ENCODE measurements at places on chromosomes 3 and 15.
A peak's percentile ranks its signal among the peaks of the same experiment; 100 is the strongest.

GRCh38 chr15:25852661-25853524 is 10.2 kb downstream of the ATP10A start:
- no peak for DNase-seq

DNA sequence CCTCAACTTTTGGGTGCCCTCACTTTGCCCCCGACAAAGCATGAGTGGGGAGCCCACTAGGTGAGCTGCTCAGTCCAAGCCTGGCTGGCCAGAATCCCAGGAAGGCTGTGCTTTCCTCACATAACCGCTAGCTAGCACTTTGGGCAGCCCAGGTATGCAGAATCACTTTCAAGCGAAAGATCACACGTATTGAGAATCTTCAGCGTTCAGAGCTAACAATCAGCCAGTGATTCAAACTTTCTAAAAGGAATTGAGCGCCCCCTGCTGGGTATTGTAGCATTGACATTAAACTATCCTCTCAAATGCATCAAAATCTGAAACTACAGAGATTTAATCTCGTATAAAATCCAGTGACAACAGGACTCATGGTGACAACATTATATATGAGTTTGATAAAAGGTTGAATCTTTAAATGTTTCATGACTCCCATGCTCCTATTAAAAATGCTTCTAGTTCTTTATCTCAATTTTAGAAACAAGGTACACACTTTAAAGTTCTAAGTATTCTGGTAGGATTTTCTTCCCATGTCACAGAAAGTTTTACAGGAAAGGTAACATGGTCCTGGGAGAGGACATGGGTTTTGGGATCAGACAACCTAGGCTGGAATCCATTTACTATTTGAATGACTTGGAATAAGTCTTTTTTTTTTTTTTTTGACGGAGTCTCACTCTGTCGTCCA is 11.8 kb downstream of the ANAPC13 start:
- peak; percentile 36 for DNase-seq

DNA sequence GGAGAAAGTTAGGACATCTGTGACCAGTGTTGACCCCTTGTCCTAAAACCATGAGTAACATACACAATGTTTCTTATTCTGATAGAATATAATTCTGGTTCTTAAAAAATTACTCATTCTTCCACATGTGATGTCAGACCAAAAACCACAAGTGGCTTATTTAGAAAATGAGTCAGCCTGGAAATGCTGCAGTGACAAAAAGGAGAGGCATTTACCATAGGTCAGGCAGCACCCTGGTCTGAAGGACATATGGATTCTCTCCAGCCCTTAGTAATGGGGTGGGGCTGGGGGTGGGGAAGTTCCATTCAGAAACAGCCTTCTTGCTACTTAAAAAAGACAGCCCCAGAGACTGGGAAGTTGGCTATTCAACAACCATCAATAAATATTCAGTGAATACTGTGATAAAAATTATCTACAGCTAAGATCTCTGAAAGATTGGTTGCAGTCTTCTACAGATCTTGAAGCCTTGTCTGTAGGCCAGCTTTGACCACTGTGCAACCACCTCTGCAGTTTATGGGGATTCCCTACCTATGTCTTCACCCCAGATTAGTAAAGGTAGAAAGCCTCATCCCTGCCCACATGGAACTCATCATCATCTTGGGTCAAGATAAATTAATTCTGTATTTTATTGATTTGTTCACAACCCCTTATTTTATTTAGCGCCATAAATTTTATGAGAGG is 34.9 kb upstream of the TIMP4 start:
- DNase-seq: peak; percentile 92

GRCh38 chr3:17038141-17038540 is 153.4 kb downstream of the PLCL2 start:
- no peak for DNase-seq

- peak; percentile 76 for DNase-seq
Observed at GRCh38 chr3:64278625-64279024, 53.4 kb upstream of the PRICKLE2 start.

- DNase-seq: no peak
Observed at GRCh38 chr3:121567649-121568048, at the start of gene ARGFX. Gene ARGFX, plus strand, starts transcription at chr3:121567949. Its CDS starts 2,765 bp downstream, at chr3:121570714.

GRCh38 chr3:25493246-25493645 is 65.2 kb downstream of the RARB start:
- DNase-seq: no peak

DNA sequence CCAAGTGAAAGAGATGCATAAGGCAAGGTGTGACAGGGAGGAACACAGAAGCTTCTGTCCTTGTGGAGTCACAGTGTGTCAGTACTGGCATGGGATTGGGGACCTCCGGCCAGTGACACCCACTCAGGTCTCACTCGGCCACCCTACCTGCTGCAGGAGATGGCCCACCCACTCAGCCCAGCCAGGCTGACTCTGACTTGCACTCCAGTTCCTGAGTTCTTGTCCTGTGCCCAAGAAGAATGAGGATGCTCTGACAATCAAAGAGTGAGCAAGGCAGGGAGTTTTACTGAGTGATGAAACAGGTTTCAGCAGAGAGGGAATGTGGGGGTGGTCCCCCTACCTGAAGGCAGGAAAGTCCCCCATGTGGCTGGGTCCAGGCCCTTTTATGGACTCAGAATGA is 50.9 kb downstream of the PCNP start:
- DNase-seq: no peak

- DNase-seq: no peak
Observed at GRCh38 chr15:82231842-82232241, 30.7 kb downstream of the EFL1 start.

DNA sequence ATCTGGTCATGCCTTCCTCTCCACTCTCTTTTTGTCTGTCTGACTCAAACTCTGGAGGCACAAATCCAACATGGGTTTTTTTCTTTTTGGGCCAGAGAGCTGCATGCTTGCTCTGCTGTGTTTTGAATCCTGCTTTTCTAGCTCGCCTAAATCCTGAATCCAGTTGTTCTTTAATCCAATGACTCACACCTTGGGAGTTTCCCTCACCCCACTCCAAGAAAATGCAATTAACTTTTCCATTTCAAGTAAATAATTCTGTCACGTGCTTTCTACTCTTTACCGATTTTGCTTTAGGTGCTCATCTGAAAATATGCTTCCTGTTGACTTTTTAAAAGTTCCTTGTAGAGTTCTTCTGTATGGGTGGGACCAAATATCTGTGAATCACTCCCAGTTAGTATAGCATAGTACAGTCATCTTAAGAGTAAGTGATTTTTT is 47.6 kb downstream of the SLMAP start:
- DNase-seq: peak; percentile 92

- peak; percentile 76 for DNase-seq
Observed at GRCh38 chr15:62125773-62126172, 39.3 kb downstream of the C2CD4B start.

DNA sequence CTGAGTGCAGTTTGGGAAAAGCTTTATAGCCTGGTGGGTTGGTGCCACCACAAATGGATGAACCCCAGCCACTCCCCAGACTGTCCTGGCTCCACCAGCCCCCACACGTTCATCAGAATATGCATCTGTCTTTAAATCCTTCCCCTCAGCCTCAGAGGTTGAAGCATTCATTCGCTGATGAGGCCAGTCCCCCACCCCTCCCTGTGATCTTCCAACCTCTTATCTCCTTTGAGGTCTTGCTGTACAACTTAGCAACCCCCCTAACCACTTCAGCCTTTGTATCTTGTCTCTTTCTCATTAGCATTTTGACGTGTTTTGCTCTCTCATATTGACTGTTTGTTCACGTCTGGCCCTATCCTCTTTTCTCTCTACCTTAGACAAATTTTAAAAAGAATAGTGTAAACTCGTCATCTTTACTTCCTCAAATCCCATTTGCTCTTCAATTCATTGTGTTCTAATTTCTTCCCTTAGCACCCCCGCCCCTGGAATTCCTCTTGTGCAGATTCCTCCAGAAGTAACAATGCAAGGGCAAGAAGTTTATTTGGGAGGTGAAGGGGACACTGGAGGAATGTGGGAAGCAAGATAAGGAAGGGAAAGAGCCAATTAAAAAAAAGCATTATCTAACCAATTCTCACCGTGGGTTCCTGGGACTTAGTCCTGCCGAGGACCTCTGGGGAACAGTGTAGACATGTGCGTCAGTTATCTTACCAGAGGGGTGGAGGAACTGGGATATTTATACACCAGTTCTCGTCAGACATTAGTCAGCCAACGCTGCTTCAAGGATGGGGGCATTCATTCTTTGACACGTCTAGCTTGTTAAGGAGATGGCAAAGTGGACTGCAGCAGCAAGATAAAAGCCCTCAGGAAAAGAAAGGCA is 38.6 kb downstream of the MOBP start:
- DNase-seq: peak; percentile 4

All from NCI-H226 (cell line).